Posterior vena cava (tissue), 2 donors: ENCODE measurements at places on chromosomes 1 and 21.

DNA sequence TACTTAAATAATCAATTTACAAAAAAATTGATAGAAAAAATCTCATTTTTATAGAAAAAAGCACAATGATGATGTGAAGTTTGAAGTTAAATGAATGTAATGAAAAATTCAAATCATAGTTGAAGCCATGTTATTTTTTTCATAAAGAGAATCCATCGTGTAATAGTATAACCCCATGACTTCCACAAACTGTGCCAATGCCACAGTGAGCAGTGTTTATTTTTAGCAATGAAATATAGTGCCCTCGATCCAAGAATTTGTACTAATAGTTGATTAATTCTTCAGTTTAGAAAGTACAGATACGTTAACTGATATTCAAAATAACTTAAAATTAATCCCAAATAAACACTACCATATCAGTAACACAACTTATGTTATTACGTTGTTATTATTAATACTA is 225.9 kb downstream of the PTPRC start:
- no peak for DNase-seq

- DNase-seq = no peak
Measured at GRCh38 chr1:19776287-19776686, 23.4 kb downstream of the TMCO4 start.

DNA sequence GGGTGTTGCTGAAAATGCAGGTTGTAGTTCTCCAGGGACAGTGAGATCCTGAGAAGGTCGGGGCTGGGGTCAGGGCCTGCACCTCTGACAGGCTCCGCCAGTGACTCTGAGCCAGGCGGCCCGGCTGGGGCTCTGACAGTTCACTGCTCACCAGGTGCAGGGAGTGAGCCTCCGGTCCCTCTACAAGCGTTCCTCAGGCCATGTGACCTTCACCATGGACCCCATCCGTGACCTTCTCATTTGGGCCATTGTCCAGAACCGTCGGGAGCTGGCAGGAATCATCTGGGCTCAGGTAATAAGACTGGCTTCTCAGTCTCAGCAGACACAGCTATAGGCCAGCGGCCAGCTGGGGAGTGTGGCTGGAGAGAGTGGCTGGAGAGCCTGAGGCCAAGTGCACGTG is 41.8 kb downstream of the TRPM2 start:
- no peak for DNase-seq

DNA sequence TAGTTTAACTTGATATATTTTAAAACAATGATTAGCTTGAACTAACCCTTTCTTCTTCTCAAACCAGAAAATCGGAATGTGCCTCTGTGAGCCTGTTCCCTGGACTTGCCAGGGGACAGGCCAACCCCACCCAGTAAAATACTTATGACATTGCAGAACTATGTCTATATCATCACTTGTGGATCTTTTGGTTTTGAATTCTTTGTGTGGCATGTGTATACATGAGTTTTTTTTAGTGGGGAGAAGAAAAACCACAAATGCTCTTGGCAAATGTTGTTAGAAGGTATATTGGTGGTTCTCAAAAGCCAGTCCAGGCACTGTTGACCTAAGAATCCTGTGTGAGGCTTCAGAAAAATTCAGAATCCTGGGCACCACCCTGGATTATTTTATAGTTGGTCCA is 347.4 kb downstream of the SIPA1L2 start:
- DNase-seq = no peak

- no peak for DNase-seq
Measured at GRCh38 chr1:96756789-96757188, 35.2 kb downstream of the PTBP2 start.

DNA sequence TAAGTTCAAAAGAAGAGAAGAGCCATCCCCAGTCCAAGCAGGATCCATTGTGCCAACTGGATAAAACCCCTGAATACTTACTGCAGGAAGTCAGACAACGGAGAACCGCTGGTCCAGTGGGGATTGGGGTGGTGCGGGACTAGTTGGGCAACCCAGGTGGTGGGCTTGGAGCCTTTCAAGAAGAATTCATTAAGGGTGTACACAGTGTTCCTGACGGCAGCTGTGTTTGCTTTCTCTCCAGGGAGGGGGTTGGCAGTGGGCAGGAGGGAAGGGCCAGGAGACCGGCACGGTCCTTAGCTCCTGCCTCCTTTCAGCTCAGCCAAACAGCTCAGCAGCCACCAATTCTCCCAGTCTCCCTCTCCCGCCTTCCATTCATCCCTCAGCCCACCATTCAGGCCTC is 7.1 kb upstream of the CDK18 start:
- DNase-seq = no peak

- no peak for DNase-seq
Measured at GRCh38 chr1:94919241-94920030, 7.5 kb downstream of the CNN3 start.

DNA sequence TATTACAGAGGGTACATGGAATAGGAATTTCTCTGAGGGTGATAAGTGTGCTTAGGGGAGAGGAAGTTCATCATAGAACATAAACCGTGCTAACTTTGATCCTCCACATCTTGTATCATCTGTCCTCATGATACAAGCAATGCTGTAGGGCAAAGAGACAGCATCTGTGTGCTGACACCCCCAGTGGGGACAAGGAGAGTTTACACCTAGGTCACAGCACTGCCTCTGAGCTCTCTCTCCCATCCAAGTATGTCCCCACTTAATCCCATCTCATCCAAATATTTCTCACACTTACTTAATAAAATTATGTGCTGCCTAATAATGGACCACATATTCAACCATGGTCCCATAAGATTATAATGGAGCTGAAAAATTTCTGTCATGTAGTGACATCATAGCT is 4.3 kb upstream of the TEDDM1 start:
- no peak for DNase-seq

GRCh38 chr1:224092111-224092510 is 21.8 kb upstream of the FBXO28 start:
- no peak for DNase-seq

GRCh38 chr1:221437171-221437570 is 304.7 kb downstream of the DUSP10 start:
- no peak for DNase-seq

DNA sequence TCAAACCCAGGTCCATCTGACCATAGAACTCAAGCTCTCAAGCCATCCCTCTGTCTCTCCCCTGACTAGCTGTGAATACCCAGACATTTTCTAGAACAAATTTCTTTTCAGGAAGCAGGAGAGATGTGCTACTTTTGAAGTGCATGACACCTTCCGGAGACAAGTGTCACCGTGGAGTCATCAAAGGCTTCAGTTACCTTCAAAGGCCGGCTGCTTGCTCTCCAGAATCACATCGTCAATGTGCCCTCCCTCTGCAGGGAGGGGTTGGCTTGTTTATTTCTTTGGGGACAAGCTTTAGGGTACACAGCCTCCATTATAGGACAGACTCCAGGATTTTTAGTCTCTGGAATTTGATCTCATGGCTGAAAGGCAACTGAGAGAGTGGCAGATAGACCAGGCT is 37.7 kb upstream of the IGSF21 start:
- DNase-seq = no peak
